ENCODE measurements at places on chromosomes 7 and 10. TPM values are rescaled to one million over a fixed set of nuclear protein-coding genes. Genes with fewer than 3 reads are reported as not detected.

Gene CTAGE8
- total RNA-seq = 0.78 TPM

Gene GIMAP4
- 26.3 TPM for total RNA-seq

Gene WNT2
- not detected for total RNA-seq

Gene SAMD9L
- 4.8 TPM for total RNA-seq

Gene GIMAP5
- total RNA-seq = 61.0 TPM

Gene C10orf71
- not detected for total RNA-seq

Gene HOXA5
- not detected for total RNA-seq

Gene GPR26
- not detected for total RNA-seq

Gene SH2D4B
- total RNA-seq = 0.21 TPM

Gene CLDN3
- total RNA-seq = not detected

Gene OPN1SW
- total RNA-seq = not detected
